ENCODE measurements at places on chromosomes 5 and 9.

- no peak for DNase-seq
Measured at GRCh38 chr5:6403416-6403815, 25.1 kb upstream of the MED10 start.

DNA sequence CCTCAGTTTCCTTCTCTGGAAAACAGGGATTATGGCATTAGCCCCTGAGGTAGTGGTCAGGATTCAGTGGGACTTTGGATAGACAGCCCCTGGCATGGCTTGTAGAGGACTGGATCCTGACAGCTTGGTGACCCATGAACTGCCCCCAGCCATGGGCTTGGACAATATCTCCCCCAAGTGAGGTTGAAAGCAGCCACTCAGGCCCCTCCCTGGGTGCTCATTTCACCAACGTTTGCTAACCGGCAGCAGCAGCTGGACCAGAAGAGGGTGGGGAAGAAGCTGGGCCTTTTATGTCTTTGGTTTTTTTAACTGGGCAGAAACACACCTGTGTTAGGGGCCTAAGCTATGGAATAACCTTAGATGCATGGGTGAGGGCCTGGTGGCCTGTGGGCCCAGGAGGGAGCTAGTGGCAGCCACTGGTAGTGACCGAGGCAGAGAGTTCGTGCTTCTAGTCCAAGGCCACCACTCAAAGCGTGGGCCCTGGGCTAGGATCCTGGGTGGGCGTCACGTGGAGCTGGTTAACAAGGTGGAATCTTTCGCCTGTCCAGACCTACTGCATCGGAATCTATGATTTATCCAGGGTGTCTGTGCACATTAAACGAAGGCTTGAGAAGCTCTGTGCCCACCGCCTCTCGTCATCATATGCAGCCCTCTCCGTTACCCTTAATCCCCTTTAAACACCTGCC lies 1.9 kb downstream of the SLC2A8 start:
- no peak for DNase-seq

- DNase-seq: peak; percentile 33
Measured at GRCh38 chr9:121686930-121687541, 35.6 kb downstream of the DAB2IP start.

GRCh38 chr9:103991698-103992097 lies 102.4 kb upstream of the SMC2 start:
- DNase-seq: no peak

Measured in NCI-H1417 (cell line).